ENCODE measurements at places on chromosomes 4 and X.

- no peak for DNase-seq
These were observed 126.2 kb downstream of the COL4A6 start for GRCh38 chrX:108312011-108312410.

- DNase-seq = no peak
These were observed 1023.1 kb downstream of the SH3BGRL start for GRCh38 chrX:82224961-82225360.

GRCh38 chrX:134186362-134187121, 50.4 kb upstream of the CCDC160 start:
- DNase-seq = peak; percentile 67

- DNase-seq = no peak
These were observed 25.9 kb downstream of the WDR1 start for GRCh38 chr4:10090467-10091250.

DNA sequence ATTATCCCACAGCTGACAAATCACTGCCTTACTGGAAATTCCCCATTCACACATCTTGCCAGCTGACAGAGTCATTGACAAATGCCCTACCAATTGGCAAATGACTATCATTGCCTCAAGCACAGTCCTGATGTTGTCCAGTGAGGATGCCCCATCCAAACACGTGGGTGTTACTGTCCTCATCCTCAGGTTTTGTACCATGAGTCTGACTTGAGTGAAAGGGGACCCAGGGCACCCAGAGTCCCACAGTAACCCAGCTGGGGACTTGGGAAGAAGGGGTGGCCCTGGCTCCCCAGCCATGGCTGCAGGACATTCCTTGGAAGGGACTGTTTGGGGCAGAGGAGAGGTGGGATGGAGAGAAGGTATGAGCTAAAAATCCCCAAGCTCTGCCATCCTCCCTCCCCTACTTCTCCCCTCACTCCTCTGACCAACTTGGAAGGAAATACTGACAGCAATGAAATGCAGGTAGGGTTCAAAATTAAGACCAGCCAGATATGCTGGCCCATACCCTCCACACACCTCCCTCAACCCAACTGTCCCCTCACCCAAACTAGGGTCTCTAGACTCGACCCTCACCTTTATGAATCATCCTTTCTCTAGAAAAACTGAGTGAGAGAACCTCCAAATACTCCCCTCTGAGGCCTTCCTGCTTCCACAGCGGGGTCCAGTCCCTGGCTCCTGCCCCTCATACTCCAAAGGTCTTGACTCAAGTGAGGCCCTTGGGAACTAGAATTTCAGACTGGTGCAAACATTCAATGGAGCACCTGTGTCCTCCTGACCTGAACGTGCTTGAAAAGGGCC, 5.1 kb downstream of the TIMP1 start:
- no peak for DNase-seq

DNA sequence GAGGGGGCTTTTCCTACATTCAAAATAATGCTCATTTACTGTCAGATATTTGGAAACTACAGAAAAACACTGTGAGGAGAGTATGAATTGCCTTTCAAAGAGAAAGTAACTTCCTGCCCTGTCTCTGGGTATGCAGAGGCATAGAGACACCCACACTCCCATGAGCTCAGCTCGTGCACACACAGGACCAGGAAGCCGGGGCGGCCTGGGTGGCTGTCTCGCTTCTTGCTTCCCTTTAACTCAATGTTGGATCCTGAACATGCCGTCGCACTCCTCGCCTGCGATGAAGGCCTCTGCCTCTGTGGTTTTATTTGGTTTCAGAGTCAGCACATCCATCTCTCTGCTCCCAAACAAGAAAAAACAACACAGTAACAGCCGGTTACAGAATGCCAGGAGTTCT, 40.1 kb upstream of the GPR78 start:
- DNase-seq = no peak

GRCh38 chr4:27368781-27369180, 508.1 kb downstream of the STIM2 start:
- DNase-seq = no peak

GRCh38 chr4:44446801-44447562, 1.6 kb downstream of the KCTD8 start:
- DNase-seq = no peak

DNA sequence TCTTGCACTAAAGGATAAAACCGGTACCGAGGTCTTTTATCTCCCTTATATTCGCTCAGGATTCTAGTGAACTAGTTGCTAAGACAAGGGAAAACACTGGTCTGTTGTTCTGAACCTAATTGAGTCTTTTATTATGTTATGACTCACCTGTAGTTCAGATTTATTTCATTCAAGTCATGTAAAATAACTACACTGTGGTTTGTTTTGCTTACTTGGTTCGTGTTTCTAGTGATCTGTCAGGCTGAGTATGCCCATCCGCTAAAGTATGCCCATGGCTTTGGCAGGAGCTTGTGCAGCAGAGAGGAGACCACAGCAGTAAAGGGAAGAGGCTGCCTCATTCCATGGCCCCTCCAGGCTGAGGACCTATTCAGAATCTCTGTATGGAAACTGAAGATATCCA, 126.1 kb downstream of the AFF1 start:
- no peak for DNase-seq
